Uterus (tissue), 4 donors: ENCODE measurements at places on chromosomes 1 and 21. TPM values are rescaled to one million over a fixed set of nuclear protein-coding genes. Genes with fewer than 3 reads are reported as not detected.

The PLA2G2D gene
- total RNA-seq = not detected

The HORMAD1 gene
- total RNA-seq = not detected

The ACTL8 gene
- not detected for total RNA-seq

The SGIP1 gene
- 23.0 TPM for total RNA-seq

The UBL4B gene
- not detected for total RNA-seq
